AG10803 (cell line): ENCODE measurements at places on chromosomes 11 and 22.

GRCh38 chr11:120781486-120782120 is 242.3 kb upstream of the TBCEL start:
- no peak for DNase-seq

DNA sequence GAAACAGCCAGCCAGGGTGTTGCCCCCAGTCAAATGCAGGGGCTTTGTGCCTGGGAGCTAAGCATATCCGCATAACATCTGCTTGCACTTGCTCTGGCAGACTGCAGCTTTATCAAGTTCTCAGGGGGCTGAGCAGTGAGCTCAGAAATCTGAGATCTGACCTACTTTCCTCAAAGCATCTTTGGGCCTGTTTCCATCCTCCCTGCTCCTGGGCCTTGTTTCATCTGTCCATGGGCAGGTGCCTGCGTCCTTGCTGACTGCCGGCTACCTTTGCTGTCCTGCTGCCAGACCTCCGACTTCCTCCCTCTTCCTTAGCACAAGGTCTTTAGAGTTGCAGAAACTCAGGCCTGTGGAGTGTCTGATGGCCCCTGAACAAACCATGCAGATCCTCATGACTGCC is 131.2 kb upstream of the B3GAT1 start:
- no peak for DNase-seq

GRCh38 chr11:27864091-27864491 is 163.8 kb upstream of the BDNF start:
- DNase-seq: peak; percentile 37

- DNase-seq: no peak
Observed at GRCh38 chr11:118841469-118842242, 42.0 kb upstream of the CXCR5 start.

DNA sequence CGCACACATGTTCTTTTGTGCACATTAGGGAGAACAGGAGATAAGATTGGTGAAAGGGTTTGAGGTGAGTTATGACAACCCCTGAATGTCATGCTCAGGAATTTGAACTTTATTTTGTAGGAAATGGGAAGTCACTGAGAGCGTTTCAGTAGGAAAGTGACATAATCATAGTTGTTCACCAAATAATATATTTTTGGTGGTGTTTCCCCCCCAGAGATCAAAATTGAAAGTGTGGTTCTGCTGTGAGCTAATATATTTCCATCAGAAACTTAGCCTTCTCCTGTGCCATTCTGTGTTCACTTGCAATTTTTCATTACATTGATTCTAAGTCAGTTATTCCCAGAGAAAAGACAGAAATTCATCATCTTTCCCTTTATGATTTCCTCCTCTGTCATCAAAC is 64.1 kb upstream of the RCN1 start:
- no peak for DNase-seq

DNA sequence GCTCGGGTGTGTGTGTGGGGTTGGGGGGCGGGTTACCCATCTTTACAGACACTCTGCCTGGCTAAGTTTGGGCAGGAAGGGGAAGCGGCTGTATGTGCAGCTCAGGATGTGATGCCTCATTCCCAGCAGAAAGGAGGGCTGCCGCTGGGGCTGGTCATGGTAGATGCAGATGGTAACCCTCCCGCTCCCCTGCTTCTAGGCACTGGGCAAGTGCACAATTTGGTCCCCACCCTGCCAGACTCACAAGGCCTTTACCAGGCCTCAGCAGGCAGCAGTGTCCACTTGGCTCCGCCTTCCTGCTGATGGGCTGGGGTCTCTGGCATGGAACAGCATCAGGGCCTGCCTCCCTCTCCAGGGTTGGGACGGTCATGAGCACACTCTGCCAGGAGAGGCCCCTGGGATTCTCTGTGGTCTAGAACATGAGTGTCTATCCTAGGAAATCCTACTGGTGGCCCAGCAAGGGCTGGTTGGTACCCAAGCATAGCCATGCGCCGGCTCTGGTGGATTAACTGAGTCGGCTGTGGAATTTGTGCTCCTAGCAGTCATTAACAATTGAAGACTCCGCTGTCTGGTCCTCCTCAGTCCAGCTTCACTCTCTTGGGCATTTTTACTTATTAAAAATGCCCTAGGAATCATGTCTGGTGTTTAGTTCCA is 4.2 kb downstream of the LMO1 start:
- no peak for DNase-seq

GRCh38 chr11:121659811-121660210 is 207.0 kb upstream of the SORL1-AS1 start:
- peak; percentile 64 for DNase-seq

DNA sequence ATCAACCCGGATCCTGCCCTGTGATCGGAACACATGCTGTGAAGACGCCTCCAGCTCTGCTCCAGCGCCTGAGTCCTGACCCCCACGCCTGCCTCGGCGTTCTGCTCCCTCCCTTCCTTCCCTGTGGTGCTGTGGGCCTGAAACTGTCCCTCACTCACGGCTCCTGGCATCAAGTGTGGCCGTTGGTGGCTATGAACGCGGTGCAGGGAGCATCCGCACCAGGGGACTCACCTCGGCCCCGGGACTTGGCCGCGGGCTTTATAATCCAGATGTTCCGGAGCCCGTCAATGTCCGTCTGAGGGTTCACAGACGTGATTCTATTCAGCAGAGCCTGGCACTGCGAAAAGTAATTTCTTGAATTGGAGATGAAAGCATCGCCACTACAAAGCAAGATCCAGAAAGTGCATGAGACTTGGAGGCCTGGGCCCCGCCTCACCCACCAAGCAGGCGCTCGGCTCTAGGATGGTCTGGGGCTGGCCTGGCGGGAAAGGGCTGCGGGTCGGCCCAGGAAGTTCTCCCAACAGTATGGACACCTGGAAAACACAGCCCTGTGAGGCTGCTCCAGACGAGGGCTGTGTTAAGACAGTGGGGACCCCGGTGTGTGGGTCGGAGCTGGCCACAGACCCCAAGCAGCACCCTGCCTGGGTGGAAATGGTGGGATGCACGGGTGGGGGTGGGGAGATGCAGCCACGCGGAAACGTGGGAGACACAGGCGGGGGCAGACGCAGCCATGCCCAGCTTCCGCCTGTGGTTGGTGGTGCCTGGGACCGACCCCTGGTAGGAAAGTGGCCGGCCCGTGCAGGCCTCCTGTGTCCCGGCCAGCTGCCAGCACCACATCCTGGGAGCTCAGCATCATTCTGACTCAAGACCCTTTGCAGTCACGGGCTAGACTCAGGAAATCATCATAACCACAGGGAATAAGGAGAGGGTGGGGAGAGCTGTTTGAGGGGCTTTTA is 21.8 kb upstream of the IL17REL start:
- no peak for DNase-seq

DNA sequence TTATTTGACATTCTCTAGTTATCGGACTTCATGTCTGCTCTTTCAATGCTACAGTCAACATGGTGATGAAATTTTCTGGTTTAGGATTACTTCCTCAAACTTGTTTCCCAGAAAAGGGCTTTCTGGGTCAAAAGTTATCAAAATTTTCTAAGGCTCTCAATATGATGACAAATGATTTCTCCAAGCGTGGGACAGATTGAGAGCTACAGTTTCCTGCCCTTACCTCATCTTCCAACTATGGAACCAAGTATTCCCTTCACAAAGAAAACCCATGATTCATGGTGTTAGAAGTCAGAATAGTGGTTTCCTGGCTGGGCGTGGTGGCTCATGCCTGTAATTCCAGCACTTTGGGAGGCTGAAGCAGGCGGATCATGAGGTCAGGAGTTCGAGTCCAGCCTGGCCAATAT is 17.8 kb downstream of the MYO18B start:
- DNase-seq: peak; percentile 93

GRCh38 chr11:112580864-112581263 is 320.2 kb upstream of the PLET1 start:
- DNase-seq: no peak

DNA sequence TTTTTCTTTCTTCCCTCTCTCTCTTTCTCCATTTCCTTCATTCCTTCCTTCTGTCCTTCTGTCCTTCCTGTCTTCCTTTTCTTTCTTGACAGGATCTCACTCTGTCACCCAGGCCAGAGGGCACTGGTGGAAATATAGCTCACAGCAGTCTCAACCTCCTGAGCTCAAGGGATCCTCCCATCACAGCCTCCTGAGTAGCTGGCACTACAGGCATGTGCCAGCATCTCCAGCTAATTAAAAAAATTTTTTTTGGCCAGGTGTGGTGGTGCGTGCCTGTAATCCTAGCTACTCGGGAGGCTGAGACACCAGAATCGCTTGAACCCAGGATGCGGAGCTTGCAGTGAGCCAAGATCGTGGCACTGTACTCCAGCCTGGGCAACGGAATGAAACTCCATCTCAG is 4.8 kb upstream of the DUSP8 start:
- DNase-seq: no peak

- DNase-seq: peak; percentile 65
Observed at GRCh38 chr11:61830237-61831105, 2.4 kb downstream of the FADS2 start.

DNA sequence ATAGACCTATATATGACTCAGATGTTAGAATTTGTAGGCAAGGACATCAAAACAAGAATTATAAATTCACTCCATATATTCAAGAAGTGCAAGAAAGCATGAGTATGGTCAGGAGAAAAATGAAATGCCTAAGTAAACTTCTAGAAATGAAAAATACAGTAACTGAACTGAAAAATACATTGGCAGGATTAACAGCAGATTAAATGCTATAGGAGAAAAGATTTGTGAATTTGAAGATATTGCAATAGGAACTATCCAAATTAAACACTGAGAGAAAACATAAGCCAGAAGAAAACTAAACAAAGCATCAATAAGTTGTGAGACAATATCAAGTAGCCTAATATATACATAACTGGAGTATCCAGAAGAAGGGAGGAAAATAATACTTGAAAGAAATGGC is 46.6 kb upstream of the TMEM45B start:
- no peak for DNase-seq
